NCI-H446 (cell line): ENCODE measurements at places on chromosomes 5 and 9.

- DNase-seq = no peak
These were observed 106.5 kb downstream of the FANCC start for GRCh38 chr9:95211028-95211427.

- DNase-seq = no peak
These were observed 145.7 kb downstream of the NXNL2 start for GRCh38 chr9:88680505-88681160.

- no peak for DNase-seq
These were observed 1.2 kb upstream of the NSD1 start for GRCh38 chr5:177132136-177133095.

GRCh38 chr9:97773723-97774122 is 76.6 kb upstream of the XPA start:
- DNase-seq = no peak

DNA sequence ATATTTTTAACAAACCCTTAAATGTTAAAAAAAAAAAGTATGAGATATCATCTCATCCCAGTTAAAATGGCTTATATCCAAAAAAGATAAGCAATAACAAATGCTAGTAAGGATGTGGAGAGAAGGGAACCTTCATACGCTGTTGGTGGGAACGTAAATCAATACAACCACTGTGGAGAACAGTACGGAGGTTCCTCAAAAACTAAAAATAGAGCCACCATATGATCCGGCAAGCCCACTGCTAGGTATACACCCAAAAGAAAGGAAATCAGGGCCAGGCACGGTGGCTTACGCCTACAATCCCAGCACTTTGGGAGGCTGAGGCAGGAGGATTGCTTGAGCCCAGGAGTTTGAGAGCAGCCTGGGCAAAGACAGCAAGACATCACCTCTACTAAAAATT is 3.0 kb downstream of the MTMR12 start:
- DNase-seq = no peak

- DNase-seq = no peak
These were observed 135.3 kb upstream of the EPB41L4A start for GRCh38 chr5:112554101-112554977.

DNA sequence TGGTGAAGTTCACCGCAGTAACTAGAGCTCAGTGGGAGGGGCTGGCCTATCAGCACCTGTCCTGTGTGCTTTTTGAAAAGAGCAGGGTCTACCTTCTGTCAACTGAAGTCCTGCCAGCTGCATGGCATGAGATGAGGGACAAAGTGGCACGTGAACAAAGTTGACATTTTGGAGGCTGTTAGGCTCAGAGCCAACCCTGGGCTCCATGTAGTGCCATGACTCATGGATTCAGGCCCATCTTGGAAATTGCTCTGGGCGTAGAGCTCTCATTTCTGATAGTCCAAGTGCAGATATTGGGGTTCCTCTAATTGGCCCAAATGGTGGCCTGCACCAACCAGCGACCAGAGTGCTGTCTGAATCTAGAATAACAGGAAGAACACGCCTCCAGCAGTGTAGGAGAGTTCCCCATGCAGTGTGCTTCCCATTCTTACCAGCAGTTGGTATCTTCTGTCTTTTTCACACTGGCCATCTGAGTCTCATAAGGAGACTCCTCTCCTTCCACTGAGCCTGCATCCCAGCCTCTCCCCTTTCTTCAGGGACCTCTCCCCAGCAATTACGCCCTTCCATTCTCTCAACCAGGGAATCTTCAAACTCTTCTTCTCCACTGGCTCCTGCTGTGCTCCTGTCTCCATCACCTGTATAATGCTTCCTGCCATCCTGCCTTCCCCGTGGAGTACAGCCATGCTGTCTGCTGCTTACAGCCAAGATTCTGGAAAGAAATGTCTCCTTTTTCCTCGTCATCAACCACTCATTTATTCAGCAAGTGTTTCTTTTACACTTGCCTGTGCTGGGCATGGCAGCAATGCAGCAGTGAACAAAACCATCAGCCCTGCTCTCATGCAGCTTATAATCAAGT is 30.4 kb downstream of the IRF1 start:
- DNase-seq = no peak

- DNase-seq = no peak
These were observed 80.1 kb upstream of the TYRP1 start for GRCh38 chr9:12613071-12613470.

DNA sequence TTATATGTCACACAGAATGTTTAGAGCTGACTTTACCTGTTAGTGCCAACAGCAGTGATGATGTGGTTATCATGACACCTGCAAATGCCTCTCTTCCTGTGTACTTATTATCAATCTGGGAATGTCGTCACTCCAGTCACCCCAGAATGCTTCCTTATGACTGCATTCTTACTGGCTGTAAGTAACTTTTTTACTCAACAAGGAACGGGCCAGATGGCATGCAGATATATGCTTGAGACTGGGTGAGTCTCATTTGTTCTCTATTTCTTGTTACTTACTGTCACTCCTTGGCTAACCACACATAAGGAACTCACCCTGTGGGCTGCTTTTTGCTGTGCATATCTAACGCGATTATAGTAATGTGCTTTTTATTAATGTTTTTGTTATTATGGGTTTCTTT is 385.5 kb upstream of the MEF2C start:
- DNase-seq = no peak

DNA sequence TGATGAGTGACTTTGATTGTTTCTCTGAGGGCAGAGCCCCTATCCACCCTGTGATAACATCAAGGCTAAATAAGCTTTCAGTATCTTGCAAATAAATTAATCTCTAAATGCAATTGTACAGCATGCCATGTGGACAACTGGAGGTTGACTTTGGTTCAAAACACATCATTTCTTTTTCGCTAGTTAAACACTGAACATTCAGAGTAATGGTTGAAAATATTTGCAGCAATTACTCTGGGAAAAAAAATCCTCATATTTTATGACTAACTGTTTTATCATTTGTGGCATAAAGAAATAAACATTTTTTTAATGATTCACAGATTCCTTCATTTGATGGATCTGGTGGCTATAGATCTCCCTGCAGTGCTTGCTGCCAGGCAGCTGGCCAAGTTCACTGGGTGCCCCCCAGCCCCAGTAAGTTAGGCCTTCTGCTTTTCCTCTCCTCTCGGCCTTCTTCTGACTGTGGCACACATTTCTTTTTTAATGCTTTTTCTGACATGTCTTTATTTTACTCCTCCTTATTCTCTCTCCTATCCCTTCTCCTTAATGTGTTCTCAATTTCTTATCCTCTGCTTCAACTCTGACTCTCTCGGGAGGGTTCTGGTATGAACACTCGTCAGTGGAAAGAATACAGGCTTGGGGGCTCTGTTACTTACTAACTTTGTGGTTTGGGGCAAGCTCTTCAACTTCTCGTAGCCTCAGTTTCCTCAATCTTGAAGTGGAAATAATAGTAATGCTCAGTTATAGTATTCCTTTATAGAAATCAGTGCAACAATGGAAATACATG is 69.6 kb downstream of the ADAMTSL1 start:
- no peak for DNase-seq

GRCh38 chr9:108511307-108511706 is 344.5 kb downstream of the ACTL7B start:
- DNase-seq = no peak

GRCh38 chr5:38478878-38479277 is 77.6 kb downstream of the LIFR start:
- DNase-seq = no peak

GRCh38 chr9:126956917-126957686 is 42.5 kb downstream of the RALGPS1 start:
- no peak for DNase-seq

DNA sequence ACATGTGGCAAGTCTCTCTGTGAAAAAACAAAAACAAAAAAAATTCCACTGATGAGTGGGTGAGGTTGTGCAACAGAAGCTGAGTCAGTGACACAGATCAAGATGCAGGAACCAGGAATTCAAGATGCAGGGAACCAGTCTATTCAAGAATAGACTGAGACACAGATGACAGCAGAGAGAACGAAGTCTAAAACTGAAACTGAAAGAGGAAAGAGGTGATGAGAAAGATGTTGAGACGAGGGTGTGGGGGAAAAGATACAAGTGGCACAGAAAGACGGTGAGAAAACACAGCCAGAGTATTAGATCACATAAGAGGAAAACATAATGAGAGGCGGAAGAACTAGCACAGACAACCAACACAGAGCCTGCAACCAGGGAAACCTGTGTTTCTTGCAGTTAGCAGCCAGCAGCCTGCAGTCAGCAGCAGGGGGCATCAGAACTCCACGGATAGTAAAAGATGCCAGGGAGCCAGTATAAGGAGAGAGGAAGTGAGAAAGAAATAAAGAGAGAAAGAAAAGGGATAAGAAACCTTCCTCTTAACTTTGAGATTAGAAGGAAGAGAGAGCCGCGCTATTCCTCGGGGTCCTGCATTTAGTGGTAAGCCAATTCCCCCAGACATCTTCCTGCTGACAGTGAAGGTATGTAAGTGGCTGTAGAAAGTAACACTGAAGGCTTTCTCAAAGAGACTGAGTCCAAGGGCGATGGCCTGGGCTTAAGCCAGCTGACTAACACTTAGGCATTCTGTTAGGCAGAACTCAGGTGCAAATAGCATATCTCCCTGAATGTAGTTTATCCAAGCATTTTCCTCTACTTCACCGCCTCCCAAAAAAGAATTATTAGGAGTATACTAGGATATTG is 79.0 kb downstream of the TLR4 start:
- peak; percentile 69 for DNase-seq

- DNase-seq = peak; percentile 12
These were observed 69.9 kb downstream of the TLE1 start for GRCh38 chr9:81619353-81620001.

- DNase-seq = no peak
These were observed 95.1 kb upstream of the CD180 start for GRCh38 chr5:67291671-67292070.

DNA sequence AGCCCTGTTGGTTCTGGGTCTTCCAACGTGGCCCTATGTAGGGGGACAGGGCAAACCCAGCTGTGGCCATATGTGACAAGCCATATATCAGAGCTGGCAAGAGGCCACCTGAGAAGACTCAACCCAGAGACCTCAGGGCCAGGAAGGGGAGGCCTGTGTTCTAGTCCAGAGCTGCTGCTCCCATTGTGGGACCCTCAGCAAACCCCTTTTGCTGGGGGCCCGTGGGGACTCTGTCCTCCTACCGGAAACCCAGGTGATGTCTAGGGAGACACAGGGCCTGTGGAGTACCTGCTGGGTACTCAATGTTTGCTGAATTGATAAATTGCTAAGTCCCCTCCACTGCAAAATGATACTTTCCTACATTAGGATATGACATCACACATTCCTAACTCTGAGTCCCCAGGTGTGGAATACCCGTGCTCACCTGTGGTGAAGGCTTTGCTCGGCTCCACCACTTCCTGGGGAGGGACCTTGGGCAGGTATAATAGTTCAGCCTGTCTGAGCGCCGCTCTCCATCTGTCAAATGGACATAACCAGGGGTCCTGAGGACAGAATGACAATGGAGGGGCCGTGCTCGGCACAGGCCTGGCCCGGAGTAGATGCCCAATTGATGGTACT is 38.4 kb upstream of the ASS1 start:
- DNase-seq = no peak

DNA sequence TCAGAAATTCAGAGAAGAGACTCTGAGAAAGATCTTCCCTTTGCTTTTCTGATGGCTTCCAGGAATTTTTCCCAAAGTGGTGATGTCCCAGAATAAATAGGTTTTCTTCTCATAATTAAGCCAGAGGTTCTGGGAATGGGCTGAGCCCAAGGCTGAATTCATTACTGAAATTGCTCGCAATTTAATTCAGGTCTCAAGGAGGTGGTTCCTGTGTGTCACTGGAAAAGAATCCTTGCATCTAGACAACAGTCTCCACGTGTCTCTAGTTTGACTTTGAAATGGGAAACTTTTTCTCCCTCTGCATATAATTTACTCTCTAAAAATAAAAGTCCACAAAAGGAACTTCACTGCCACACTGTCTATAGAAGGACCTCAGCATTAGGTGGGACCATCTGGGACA is 27.8 kb upstream of the STX17 start:
- DNase-seq = no peak

DNA sequence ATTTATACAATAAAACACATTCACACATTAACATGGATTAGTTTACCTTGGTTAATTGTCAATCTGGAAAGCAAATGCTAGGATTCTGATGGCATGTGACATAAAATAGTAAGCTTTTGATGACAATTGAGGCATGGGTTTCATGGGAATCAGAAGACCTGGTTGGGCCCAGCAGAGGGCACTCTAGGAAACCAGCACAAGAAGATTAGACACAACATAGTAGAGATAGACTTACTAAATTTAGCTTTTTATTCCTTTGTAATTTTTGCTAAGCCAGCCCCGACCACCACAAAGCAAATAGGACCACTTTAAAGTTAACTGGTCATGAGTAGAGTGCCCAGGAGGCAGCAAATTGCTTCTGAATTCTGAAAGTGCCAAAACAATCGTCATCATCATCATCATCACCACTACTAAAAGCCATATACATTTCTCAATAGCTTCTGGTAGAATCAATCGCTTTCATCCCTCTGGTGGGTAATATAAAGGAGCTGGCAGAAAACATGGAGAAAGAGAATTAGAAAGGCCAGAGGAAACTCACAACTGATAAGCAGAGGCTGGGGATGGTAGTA is 163.2 kb downstream of the ARRDC3 start:
- DNase-seq = no peak

DNA sequence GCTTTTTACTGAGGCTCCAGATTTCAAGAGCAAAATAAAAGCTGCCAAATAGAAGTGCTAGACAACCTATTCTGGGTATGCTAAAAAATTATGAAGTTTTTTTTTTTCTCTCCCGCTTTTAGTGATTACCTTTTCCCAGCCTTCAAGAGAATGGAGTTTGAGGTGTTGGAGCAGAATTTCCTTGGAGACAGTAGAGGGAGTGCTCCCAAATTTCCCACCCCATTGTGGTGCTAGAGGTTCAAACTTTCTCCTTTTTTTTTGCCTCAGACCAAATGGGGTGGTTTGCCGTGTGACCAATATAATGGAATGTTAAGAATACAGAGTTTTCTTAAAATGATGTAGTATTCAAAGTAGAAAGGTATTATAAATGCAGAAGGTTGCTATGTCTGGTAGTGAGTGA is 244.2 kb upstream of the RIOK2 start:
- no peak for DNase-seq

DNA sequence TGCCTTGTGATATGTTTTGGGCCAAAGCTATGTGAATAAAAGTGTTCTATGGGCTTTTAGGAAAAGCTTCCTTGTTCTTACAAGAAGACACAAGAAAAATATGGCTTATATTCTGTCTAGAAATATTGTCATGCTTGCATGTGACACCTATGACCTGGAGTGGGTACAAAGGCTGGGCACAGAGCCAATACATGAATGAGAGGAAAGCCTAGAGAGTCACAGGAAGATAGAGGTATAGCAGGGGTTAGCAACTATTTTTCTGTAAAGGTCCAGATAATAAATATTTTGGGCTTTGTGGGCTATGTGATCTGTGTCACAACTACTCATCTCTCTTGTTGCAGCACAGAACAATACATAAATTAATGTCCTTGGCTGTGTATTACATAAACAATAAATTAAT is 196.6 kb upstream of the CD180 start:
- DNase-seq = no peak
